ENCODE measurements at places on chromosomes 7 and 10. TPM values are rescaled to one million over a fixed set of nuclear protein-coding genes. Genes with fewer than 3 reads are reported as not detected.
A peak's percentile ranks its signal among the peaks of the same experiment; 100 is the strongest.

The HOXA6 gene
- total RNA-seq: not detected

The FAM25C gene
- total RNA-seq: not detected

- no peaks in the 10 kb centered on the region for H3K4me1 ChIP-seq
- H3K4me3 ChIP-seq: peak within 1 kb of the TSS; percentile 48
- peak; percentile 61 for DNase-seq
- no peaks in the 10 kb centered on the region for H3K36me3 ChIP-seq
- no peaks in the 10 kb centered on the region for H3K27me3 ChIP-seq
Observed at GRCh38 chr7:954330-955238, at the start of gene ADAP1. ADAP1 (minus strand) TSS chr7:954680; CDS start chr7:954477, 203 bp downstream.

DNA sequence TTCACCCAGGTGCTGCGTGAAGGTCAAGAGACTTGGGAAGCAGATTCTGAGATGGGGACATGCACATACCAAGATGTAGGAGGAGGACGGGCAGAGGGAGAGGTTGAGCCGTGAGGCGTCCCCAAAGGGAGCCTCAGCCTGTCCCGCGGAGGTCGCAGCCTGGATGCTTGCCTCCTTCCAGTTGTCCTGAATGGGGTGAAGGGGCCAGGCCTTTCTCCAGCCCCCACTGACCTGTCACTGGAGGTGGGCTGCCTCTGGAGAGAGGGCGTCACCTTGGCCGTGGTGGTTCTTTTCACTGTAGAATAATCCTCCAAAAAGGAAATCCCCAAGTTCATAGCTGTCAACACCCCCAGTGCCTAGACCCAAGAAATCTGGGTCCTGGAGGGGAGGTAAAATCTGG lies 283.0 kb upstream of the VSTM2A start:
- no peaks in the 10 kb centered on the region for H3K4me1 ChIP-seq
- no peaks in the 10 kb centered on the region for H3K27me3 ChIP-seq
- no peak overlapping the region for H3K4me3 ChIP-seq
- no peaks in the 10 kb centered on the region for H3K36me3 ChIP-seq

DNA sequence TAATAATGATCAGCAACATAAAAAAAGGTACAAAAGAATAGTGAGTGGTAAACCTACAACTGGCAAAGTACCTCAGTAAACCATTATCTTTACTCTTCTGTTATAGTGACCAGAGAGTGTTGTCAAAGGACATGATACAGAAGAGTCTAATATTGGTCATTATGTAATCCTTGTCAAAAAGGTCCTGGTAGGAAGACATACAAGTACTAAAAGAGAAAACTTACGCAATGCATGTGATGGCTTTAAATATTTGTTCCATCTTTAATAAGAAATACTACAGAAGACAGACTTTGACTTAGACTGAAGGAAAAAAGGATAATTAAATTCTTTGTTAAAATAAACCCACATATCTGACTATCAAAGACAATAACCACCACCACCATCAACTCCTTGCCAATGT lies 6.5 kb downstream of the DOCK4 start:
- no peak for DNase-seq
- no peaks in the 10 kb centered on the region for H3K27me3 ChIP-seq
- no peak overlapping the region for H3K27ac ChIP-seq

DNA sequence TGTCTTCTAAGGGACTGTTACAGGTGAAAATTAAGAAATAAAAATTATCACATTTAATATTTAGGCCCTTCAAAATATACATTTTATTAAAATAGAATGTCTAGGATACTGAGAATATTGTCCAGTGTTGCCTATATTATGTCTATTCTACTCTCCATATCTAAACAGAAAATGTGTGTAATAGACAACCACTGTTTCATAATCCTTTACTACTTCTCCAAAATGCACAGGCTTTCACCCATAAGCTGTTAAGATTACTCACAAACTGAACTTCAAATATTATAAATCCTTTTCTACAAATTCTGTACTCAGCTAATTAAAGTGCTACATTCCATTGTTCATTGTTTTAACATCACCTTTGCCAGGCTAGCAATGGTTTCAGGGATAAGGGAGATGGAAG lies 56.7 kb upstream of the TFEC start:
- no peak for DNase-seq
- no peak overlapping the region for H3K27ac ChIP-seq
- H3K4me1 ChIP-seq: no peaks in the 10 kb centered on the region
- H3K36me3 ChIP-seq: no peaks in the 10 kb centered on the region
- no peaks in the 10 kb centered on the region for H3K27me3 ChIP-seq
- H3K4me3 ChIP-seq: no peak overlapping the region

GRCh38 chr7:157409753-157410727 lies 73.2 kb downstream of the DNAJB6 start:
- H3K27ac ChIP-seq: no peak overlapping the region
- no peaks in the 10 kb centered on the region for H3K36me3 ChIP-seq
- H3K27me3 ChIP-seq: no peaks in the 10 kb centered on the region
- H3K4me3 ChIP-seq: no peak overlapping the region

- peak overlapping the region; percentile 13 for H3K27ac ChIP-seq
- no peak overlapping the region for H3K4me3 ChIP-seq
- peak; percentile 80 for DNase-seq
- H3K4me1 ChIP-seq: peaks cover 31% of the 10 kb centered on the region
Observed at GRCh38 chr10:12358863-12359564, 9.7 kb downstream of the CAMK1D start.

Data from right lobe of liver (tissue), 6 donors.